Frontal cortex (tissue), 4 donors: ENCODE measurements at places on chromosomes 2 and 18. TPM values are rescaled to one million over a fixed set of nuclear protein-coding genes. Genes with fewer than 3 reads are reported as not detected.

Gene HOXD4
- total RNA-seq, result not detected

Gene DTNA
- total RNA-seq, result 46.5 TPM

DNA sequence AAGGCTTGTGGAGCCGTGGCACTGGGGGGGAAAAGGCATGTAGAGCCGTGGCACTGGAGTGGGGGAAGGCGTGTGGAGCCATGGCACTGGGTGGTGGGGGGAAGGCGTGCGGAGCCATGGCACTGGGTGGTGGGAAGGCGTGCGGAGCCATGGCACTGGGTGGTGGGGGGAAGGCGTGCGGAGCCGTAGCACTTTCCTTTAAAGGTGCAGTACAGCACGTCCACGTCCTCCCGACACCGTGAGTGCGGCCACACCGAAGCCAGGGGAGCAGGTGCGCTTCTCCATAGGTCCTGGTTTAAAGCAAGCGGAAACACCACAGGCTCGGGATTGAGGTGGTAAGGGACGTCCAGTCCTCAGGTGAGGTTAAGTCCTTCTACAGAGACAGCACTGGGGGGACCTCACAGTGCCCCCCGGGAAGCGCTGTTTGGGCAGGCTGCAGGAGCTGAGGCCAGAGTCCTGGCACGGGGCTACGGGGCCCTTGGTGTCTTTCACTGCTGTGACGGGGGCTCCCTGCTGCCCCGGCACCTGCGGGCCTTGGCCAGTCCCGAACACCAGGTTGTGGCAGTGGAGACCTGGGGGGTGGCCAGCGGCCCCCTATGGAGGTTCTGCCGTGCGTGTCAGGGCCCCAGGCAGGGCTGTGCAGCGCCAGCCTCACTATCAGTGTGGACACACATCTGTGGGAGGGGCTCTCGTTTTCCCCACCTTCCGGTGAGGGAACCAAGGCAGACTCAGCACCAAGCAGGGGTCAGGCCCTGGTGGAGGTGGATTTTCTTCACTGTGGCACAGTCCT lies 93.0 kb upstream of the CTDP1 start:
- no peak for DNase-seq

- DNase-seq, result no peak
Observed at GRCh38 chr2:239495791-239496233, 95.0 kb upstream of the HDAC4 start.

DNA sequence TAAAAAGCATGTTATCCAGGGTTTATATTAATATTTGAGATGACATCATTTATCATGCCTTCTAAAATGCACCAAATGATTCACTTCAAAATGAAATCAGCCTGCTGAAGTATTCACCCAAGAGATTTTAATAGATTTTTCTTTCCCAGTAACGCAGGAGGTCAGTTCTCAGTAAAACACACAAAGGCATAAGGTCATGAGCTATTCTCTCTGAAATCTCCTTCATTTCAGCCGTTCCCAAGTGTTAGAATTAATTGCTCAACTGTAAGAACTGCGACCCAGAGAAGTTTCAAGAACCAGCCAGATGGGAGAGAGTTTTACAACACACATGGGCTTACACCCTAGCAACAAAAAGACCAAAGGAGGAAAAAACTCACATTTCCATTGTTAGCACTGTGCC lies 84.2 kb upstream of the PHLPP1 start:
- DNase-seq, result no peak

DNA sequence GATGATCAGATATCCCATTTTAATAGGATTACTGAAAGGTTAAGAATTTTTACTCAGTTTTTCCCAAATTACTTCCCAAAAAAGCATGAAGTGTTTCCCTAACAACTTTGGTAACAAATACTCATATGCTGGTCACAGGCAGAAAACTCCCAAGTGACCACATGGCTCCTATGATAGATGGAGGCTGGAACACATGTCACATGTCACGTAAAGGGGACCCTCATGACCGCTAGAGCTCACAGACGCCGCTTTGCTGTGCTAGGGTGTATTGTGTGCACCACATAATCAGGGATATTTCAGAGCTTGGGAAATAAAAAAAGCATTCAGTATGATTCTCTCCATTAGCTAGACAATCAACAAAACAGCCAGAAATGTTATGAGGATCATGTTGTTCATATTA lies 228.2 kb downstream of the TMEM163 start:
- no peak for DNase-seq

DNA sequence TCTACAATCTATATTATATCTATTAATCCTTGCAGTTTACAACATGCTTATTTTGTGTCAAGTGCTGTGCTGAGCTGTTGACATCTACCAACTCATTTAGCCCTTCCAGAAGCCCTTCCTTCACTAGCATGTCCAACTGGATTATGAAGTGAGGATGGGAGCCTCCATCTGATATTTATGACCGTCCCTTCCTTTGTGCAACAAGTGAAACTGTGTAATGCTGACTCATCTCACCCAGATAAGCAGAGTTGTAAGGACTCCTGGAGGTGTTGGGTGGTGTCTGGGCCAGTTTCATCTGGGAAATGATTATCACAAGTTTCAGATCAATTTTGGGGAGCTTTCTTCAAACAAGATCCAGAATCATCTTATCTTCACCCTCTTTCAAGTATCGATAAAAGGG lies 156.6 kb upstream of the ETAA1 start:
- DNase-seq, result no peak

Gene VWA3B
- under 0.01 TPM for total RNA-seq

Gene CPLX4
- not detected for total RNA-seq

- DNase-seq, result no peak
Observed at GRCh38 chr2:203407496-203407895, 79.3 kb downstream of the ABI2 start.

DNA sequence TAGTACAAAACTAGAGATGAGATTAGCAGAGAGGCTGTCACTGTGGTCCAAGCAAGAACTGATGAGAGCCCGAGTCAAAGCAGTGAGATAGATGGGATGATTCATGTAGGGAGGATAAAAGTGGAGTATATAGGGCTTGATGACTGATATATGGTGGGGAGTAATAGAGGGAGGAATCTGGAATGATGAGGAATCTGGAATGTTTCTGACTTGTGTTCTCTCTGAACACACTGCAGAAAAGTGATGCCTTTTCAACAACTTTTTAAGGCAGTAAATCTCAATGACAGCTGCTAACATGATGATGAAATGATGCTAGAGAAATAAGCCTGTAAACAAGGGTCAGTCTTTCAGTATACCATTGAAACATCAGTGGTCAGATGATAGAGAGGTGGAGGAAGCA lies 143.5 kb upstream of the SP5 start:
- no peak for DNase-seq

GRCh38 chr2:69780921-69781320 lies 39.0 kb downstream of the ANXA4 start:
- no peak for DNase-seq

DNA sequence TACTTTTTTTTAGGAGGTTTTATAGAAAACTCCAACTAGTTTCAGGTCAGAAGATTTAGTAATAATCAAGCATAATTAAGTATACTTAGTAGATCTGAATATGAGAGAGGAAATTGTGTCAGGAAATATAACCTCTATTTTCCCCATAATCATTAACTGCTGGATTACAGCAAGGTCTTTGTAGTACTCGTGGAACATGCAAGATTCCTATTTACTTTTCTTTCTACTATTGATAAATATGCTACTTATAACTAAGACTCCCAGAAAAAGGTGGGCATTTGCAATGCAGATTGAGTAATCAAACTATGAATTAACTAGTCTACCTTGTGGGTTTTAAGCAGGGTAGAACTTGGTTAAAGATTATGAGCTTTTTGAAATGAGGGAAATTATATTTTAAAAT lies 570.1 kb downstream of the LRP1B start:
- DNase-seq, result no peak

DNA sequence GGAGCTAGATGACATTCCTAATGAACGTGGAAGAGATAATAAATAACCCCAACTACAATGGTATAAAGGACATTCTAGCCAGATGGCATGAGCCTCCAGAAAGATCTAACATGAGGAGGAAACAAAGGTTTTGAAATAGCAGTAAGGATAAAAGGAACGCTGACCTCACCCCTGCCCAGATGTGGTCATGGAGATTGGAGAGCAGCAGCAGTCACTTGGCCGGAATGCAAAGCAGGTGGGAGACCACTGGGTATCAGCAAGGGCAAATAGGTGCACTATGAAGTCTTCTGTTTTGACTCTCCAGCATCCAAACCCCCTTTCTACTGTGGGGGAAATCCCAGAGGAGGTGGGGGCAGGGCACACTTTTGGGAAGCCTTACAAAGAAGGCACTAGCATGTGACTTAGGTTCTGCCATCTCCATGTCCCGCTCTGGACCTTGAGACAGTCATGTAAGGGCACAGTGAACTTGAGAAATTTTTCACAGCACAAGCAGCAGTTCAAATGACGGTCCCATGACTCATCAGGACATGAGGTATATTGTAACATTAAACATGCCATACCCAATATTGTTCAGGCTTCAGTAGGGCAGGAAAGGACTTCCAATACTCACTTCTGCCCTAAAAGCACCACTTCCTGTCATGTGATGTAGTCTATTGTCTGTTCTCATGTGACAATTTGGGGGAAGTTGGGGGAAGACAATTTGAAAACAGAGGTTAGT lies 55.2 kb downstream of the METTL4 start:
- DNase-seq, result no peak

- DNase-seq, result no peak
Observed at GRCh38 chr2:181203916-181204315, 223.5 kb downstream of the UBE2E3 start.

GRCh38 chr2:19216676-19217602 lies 141.5 kb downstream of the OSR1 start:
- DNase-seq, result no peak

DNA sequence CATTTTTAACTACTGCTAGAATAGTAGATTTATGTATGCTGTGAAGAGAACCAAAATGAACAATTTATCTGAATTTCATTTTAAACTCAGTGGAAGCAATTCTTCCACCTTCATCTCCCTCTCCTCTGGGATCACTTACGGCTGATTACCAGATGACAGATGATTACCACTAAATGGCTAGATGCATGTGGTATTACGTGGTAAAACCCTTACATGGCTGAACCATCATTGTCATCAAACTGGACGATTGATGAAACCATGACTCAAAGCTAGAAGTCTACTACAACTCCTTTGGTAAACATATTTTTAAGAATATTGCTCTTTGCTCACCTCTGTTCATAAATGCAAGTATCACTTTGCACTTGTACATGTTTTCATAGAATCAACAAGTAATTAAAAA lies 48.5 kb upstream of the DOCK10 start:
- no peak for DNase-seq

DNA sequence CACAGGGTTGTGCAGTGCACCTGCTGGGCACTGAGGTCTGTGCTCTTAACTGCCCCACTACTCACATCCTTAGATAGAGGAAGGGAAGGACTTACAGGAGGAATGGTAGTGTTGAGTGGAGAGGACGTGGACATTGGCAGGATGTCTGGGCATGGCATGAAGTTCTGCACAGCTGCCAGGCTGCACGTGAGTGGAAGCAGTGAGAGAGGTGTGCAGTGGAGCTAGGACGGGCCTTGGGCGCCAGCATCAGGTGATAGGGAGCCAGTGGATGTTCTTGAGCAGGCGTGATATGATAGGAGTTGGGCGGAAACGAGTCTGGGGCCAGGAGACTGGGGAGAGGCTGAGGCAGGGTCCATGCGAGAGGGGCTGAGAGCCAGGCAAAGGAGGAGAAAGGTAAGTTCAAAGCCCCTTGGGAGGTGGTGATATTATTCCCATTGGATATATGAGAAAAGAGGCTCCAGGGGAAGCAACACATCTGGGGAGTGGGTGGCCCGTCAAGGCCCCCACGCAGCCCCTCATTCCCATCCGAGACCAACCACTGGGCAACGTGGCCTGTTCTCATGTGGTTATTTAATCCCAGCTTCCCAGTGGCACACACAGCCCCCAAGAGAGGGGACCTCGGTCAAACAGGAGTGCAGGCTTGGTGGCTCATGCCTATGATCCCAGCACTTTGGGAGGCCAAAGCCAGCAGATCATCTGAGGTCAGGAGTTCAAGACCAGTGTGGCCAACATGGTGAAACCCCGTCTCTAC lies 45.7 kb upstream of the SNED1 start:
- DNase-seq, result no peak

DNA sequence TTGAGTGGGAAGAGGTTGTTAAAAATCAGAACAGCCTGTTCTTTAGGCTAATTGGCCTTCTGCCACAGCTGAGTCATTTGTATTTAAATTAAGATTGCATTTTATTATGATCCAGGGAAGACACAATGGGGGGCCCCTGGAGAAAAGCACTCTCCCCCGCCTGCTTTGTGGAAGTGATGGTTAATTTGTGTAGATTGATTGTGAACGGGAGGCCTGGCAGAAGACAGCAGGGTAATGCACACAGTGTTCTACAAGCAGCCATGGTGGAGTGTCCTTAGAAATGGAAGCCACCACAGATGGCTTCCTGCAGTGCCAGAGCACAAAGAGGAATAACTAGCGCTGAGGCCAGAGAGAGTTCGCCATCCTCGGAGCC lies 19.6 kb downstream of the RAMP1 start:
- DNase-seq, result no peak

DNA sequence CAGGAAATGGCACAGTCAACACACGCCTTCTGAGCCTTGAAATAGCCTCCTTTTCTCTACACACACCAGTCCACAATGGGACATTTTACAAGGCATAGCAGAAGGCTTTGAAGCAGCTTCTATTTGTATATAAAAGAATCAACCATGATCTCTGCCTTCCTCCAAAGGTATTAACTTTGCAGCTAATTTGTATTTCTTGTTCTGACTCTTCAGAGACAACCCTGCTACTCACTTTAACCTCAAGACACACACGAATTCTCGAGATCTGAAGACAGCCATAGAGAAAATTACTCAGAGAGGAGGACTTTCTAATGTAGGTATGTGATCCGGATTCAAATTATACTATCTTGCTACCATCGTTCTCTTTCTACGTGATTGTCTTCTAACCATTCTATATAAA lies 104.6 kb downstream of the VIT start:
- no peak for DNase-seq

Gene INHA
- total RNA-seq, result 0.41 TPM

DNA sequence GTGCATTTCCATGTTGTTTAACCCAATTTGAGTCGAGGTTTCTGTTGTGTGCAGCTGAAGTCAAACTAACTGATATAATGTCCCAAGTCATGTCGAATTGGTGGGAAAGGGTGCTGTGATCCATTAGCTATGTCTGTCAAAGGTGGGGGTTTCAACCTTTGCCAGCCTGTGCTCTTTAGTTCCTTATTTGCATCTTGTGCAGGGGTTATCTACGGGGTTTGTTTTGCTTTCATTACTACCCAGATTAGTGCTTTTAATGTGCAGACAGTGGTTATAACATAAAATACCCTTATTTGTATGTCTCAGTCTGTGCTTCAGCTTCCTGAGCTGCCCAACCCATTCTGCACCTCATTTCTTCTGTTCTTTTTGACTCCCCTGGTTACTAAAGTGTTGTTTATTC lies 271.9 kb upstream of the CXCR4 start:
- DNase-seq, result no peak

GRCh38 chr2:240319855-240320203 lies 115.6 kb upstream of the GPC1 start:
- DNase-seq, result no peak

Gene SPHKAP
- 45.7 TPM for total RNA-seq

- no peak for DNase-seq
Observed at GRCh38 chr2:165149439-165149838, 54.4 kb downstream of the SCN3A start.
